ENCODE measurements at places on chromosomes 7 and 10. TPM values are rescaled to one million over a fixed set of nuclear protein-coding genes. Genes with fewer than 3 reads are reported as not detected.

Gene SGCE
- 0.78 TPM for total RNA-seq

Gene CPSF4
- 36.3 TPM for total RNA-seq

DNA sequence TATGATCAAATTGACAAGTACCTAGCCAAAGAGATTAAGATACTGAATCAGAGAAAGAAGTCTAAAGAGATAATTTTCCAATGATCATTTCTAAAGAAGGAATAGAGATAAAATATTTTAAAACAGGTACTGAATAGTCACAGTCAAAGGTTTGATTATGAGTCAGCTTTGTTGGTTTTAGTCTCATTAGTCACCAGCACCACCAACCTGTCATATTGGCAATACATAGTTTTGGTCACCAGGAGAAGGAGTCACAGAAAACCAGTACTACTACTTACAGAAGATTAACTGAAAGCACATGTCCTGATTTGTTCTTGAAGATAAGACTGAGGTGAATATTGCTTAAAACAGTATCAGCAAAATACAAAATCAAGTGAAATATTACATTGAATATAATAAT, 34.6 kb downstream of the ZEB1 start:
- DNase-seq = no peak

DNA sequence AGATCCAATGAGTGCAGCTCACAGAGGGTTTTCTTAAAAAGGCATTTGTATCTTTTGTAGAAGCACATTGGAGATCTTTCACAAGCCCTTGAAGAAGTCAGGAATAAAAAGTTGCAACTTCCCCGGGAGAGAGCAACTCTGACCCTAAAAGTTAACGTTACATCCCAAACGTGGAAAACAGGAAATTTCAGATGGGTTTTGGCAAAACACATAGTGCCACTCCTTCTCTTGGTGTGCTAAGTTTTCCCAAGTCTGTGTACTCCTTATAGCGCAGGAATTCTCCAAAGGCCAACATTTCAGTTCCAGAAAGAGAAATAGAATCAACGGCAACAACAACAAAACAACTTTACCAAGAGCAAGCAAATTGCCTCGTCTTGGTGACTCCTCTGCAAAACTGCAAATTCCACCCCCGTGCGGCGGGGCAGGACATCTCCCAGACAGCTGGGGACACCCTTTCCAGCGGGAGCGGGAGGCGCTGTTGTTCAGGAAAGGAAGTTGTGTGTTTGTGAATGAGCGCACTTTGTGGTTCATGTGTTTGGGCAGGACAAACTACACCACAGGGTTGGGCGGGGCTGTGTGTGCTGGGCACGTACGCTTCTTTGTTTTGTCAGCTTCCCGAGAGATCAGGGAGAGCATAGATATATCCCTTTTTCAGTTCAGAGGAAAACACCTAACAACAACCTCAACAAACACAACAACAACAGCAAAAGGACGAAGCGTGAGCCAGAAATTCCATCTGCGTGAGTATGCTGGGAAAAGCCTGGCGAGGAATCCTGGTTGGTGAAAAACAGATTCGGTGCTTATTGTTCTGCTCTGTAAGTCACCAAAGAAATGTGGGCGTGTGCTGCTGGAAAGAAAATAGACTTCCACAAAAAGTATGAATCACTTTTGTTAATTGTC, 294.7 kb upstream of the PITRM1 start:
- DNase-seq = no peak

DNA sequence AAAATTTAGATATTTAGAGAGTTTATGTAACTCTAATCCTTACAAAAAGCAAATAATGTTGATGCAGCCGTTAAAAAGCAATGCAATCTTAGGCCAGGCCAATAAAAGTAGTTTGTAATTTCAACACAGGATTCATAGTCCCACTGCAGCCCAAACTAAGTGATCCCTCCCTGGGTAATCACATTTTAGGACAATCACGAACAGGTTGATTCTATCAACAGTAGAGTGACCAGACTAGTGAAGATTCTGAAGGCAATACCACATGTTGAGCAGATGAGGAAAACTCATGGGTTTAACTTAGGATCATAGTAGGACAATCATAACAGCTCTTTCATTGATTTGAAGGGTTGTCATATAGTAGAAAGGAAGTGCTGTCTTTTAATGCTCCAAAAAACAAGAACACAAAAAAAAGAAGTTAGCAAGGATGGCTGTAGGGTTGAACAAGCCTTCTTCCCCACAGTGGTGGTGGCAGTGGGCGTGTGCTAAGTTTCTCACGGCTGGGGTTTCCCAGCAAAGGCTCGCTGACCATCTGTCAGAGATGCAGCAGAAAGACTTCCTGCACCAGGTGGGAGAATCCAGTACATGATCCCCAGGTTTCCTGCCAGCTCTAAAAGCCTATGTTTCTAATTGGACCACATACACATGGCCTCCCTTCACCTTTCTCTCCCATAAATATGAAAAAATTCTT, 212.2 kb downstream of the CHRM2 start:
- DNase-seq = no peak

Gene HTR5A
- total RNA-seq = not detected

DNA sequence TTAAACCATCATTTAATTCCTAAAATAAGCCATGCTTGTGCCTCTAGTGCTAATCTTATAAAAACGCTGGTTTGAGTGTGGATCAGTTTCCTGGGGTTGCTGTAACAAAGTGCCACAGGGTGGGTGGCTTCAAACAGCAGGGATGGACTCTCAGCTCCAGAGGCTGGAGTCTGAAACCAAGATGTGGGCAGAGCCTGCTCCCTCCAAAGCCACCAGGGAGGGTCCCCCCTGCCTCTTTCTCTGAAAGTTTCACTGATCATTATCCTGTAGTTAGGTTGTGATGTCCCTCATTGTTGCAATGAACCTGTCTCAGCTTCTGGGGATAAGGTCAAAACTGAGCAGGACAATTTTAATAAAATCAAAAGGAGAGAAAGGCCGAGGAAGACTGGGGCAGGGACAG, 251.9 kb upstream of the TCERG1L start:
- no peak for DNase-seq

Gene TMEM273
- total RNA-seq = 1.1 TPM

DNA sequence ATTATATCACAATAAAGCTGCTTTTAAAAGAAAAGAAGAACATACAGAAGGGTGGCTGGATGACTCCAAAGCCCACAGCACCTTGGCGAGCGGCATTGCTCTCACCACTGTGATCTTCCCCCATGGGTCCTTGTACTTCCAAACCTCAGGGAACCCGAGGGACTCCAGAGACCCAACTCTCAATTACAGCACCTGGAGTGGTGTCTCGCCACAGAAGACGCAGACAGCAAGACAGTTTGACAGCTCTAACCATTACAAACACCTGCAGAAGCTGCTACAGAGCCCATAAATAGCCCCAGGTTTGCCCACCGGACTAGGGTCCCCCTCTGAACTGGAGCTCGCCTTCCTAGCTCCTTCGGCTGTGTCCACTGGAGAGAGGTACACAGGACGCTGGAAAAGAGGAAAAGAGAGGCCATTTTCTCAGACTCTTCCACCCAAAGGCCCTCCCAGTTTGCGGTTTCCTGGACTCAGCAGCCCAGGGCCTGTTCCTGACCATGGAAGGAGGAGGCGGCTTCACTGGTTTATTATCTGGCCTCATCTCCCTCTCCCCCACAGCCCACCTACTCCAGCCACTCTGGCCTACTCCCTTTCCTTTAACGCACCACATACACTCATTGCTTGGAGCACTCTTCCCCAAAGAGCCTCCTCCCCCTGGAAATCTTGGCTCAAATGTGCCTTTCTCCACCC, 1.9 kb downstream of the PIK3AP1 start:
- DNase-seq = no peak

GRCh38 chr7:38685851-38686250, 54.7 kb upstream of the AMPH start:
- no peak for DNase-seq

Gene OR6B1
- not detected for total RNA-seq

Gene ZNF789
- 28.0 TPM for total RNA-seq

Gene TEX47
- total RNA-seq = not detected

GRCh38 chr10:3879073-3879472, 94.1 kb upstream of the KLF6 start:
- no peak for DNase-seq

- DNase-seq = no peak
Measured at GRCh38 chr10:85645053-85645452, 721.5 kb downstream of the GRID1 start.

Gene FKBP6
- 0.24 TPM for total RNA-seq

Gene SLC13A1
- total RNA-seq = not detected

DNA sequence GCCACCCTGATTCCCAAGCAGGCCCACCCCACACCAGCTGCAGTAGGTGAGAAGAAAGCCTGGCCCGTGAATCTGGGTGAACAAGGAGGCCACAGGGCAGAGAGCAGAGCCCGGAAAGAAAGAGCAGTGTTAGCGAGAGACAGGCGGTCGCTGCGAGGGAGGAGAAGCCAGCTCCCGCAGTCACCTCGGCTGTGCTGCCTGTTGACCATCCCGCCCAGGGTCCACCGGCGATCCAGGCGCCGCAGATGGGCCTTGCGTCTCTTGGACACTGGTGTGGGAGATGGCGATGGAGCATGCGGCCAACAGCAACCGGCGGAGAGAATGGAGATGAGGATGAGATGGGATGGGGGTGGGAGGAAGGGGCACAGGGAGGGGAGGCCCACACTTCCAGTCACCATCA, 128.8 kb downstream of the NEURL1 start:
- DNase-seq = no peak

GRCh38 chr10:33347211-33347610, 12.7 kb upstream of the NRP1 start:
- DNase-seq = no peak

Gene EBF3
- total RNA-seq = not detected
